PC-9 (cell line): ENCODE measurements at places on chromosomes 5 and 9. TPM values are rescaled to one million over a fixed set of nuclear protein-coding genes. Genes with fewer than 3 reads are reported as not detected.

- DNase-seq = no peak
Observed at GRCh38 chr5:14521748-14522147, 59.8 kb upstream of the OTULINL start.

- no peak for DNase-seq
Observed at GRCh38 chr5:180128671-180129261, 57.2 kb upstream of the RNF130 start.

GRCh38 chr9:136181784-136182419, 23.0 kb downstream of the LHX3 start:
- no peak for DNase-seq

Gene GLIPR2
- 3.9 and 7.7 TPM in 2 replicates for total RNA-seq

DNA sequence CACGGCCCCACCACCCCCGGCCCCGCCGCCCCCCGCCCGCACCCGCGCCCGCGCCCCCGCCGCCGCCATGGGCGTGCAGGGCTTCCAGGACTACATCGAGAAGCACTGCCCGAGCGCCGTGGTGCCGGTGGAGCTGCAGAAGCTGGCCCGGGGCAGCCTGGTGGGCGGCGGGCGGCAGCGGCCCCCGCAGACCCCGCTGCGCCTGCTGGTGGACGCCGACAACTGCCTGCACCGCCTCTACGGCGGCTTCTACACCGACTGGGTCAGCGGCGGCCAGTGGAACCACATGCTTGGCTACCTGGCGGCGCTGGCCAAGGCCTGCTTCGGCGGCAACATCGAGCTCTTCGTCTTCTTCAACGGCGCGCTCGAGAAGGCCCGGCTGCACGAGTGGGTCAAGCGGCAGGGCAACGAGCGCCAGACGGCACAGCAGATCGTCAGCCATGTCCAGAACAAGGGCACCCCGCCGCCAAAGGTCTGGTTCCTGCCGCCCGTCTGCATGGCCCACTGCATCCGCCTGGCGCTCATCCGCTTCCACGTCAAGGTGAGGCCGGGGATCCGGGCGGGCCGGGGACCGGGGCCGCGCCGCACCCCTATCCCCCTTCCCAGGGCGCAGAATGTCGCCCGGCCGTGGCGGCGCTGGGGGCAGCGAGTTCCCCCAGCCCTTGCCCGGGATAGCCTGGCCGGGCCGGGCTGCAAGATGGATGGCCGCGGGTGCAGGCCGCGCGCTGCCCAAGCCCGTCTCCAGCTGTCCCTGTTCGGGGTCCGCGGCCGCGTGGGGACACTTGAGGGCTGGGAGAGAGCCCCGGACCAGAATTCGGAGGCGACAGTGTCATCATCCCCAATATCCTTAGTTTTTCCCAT, 594 bp downstream of the FAM120A start:
- DNase-seq = peak; percentile 55

Gene KCTD16
- total RNA-seq = 0.28 and 0.33 TPM in 2 replicates

DNA sequence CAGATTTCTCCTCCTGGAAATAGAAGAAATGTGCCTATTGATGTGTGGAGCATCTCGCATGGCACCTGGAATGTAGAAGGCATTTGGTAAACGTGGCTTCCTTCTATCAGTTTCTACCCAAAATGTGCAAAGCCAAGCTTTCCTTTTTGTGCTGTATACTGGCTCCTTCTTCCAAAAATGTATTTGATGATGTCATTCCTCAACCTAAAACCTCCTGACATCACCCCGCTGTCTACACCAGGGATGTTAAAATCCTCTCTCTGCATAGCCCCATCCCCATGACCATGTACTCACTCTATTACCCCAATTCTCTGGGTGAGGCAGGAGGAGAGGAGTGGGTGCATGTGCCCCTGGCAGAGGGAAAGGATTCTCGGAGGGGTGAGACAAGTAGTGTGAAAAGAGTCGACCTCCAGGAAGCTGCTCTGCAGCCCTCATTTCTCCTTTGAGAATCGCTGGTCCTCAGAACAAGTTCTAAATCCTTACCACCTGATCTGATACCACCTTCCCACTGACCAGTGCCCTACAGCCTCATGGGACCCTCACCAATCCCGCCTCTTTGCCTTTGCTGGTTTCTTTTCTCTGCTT, 11.7 kb upstream of the MED10 start:
- no peak for DNase-seq

DNA sequence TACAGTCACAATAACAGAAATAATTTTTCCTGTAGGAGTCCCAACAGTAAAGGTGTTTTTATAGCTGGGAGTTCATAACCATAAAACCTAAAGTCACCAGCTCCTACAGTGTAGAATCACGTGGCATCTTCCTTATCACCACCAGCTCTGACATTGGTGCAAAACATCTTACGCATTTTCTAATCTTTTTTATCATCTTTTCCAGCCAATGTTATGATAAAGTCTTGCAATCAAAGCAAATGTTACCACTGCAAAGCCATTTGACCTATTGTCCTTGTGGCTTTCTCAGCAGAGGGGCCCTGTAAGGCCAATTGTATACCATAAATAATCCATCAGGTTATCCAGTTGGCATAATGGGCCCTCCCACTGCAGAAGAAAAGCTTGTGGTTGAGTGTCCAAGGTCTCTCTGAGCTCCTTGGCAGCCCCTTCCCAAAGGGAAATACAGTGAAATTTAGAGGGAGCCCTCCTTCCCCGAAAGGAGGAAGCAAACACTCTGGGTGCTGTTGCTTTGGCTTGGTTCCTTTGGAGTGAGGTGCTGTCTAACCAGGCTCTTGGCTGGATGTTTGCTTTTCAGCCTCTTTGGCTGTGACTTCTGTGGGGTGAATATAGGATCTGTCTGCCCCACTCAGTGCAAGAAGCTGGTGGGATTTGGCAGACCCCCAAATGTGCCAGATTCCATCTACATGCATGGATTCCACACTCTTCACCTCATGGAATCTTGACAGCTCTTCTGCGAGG, 29.3 kb upstream of the CPEB4 start:
- DNase-seq = no peak

DNA sequence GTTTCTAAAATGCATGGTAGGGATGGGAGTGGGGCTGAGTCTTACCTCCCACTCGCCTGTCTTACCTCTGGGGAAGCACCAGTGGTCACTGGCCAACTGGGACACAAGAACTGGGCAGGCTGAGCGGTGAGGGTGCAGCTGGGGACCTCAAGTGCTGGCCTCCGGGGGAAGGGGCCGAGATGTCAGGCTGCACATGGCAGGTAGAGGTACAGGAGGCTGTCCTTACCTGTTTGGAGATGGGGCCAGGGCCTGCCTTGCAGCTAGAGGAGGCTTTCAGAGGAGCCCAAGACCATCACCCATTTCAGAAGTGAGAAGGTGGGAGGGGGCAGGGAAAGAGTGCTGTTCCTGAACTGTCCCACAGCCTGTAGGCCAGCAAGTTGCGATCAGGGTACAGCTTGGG, 14.2 kb downstream of the PSAT1 start:
- DNase-seq = no peak

Gene ISL1
- not detected in 2 replicates for total RNA-seq

DNA sequence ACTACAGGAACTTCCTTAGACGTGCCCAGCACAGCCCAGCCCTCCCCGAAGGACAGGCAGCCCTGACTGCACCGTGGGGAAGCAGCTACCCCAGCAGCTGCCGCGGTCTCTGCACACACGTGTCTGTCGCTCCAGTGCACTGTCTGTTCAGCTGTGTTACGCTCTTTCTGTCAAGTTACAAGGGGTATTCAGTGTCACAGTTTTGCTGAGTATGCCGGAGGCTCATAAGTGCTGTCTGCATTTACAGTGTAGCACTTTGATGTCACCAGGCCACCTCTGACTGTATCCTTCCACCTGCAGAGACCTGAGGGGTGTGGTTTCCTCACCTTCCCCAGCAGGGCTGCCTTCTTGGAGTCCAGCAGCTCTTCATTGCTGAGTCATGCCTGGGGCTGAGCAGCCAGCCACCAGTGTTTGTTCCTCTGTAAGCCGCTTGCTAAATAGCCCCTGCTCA, 126.8 kb downstream of the EHMT1 start:
- DNase-seq = peak; percentile 76

DNA sequence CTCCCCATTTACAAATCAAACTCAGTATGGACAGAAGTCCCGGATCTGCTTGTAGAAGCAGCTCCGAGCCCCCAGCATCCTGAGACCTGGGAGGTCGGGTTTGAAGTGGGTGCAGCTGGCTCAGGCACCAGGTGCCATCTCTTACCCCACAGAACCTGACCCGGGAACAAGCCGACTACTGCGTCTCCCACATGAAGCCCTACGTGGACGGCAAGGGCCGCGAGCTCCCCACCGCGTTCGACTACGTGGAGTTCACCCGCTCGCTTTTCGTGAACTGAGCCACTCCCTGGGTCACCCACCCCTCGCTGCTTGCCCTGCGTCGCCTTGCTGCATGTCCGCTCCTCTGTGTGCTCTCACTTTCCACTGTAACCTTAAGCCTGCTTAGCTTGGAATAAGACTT, 23.6 kb downstream of the DYNC2I2 start:
- no peak for DNase-seq

DNA sequence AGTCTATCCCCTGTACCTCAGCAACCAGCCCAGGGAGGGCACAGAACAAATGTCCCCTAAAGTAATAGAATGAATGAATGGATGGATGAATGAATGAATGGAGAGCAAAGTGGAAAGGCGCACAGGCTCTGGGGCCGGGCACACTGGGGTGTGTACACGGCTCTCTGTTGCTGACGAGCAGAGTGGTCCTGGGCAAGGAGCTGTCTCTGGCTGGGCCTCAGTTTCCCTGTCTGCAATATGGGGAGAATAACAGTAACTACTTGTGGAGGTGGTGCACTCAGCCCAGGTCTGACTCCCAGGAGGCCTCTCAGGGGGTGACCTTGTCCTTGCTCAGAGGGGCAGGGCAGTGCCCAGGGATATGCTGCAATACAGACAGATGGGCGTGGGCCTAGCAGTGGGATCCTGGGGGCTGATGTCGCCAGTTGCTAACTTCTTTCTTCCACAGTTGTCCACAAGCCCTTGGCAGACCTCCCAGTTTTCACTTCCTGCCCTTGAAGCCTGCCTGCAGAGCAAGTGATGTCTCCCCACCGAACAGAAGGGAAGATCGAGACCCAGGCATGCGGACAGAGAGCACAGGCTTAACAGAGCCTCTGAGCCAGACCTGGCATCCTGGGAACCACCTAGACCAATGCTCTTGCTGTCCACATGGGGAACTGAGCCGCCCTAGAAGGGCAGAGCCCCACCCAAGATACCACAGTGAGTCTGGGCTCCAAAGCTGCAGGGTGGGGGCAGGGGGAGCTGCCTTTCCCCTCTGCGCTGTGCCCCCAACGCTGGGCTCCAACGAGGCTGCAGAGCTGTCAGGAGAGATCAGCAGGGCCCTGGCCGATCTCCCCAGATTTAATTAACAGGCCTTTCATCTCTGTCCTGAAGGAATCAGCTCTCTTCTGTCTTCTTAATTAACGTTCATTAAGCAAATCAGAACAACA, 13.6 kb upstream of the LAMC3 start:
- peak; percentile 43 for DNase-seq

DNA sequence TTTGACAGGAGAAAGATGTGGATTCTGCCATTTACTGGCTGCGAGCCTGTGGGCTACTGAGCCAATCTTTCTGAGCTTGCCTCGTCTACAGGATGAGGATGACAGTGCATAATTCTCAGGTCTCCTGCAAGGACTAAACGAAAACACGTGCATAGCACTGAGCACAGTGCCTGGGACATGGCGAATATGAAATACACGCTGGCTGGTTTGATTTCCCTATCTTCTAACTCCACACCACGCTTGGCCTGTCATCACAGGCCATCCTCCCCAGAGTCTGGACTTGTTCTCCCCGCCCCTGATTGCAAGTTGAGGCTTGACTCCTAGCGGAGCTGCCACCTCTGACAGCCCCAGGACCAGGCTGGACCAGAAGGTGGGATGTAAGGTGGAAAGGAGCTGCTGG, 37.9 kb downstream of the ARPC5L start:
- DNase-seq = no peak

GRCh38 chr5:149372932-149373331, 6.2 kb downstream of the IL17B start:
- no peak for DNase-seq

GRCh38 chr9:71690063-71690688, 78.1 kb downstream of the CEMIP2 start:
- no peak for DNase-seq

- no peak for DNase-seq
Observed at GRCh38 chr5:73284220-73284795, 111.3 kb downstream of the TMEM174 start.

Gene ANKRD34B
- total RNA-seq = 0.15 and 0.26 TPM in 2 replicates

Gene PTTG1
- total RNA-seq = 262 and 272 TPM in 2 replicates

Gene SOX30
- 0.11 TPM in 1 of 2 replicates, not detected in the other for total RNA-seq

Gene DMXL1
- 19.7 and 27.3 TPM in 2 replicates for total RNA-seq

DNA sequence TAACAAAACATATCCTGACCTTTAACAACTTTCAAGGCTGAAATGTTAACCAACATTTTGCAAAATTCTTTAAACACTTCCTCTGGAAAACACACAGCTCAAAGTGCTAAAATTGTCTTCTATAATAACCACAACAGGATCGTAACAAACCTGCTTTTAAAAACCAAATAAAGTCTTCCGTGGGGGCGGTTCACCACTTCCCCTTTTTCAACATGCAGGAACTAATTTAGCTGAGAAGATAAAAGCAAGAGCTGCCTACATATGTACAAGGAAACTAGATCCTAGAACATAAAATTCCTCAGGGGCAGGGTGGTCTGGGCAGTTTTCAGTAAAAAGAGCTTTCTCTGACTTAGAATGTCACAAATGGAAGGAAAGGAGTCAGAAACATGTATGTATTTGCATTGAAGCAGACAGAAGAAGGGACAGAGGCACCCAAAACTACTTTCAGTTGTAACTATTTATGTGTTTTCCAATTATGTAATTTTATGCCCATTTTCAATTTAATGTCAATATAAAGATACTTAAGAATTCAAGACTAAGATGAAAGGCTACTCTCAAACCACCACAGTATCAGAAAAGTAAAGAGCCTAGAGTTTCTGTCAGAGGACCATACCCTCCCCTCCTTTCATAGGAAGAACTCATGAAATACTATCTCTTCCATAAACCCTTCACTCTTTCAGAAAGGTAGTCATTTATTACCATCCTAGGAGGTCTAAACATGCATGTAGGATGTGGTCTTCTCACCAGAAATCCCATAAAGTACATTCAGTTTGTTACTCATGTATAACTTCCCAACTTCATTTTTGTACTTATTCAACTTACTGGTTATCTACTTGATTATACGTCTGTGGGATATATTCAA, 185.9 kb upstream of the RASA1 start:
- DNase-seq = no peak

Gene FCN2
- total RNA-seq = not detected in 2 replicates

Gene NFIL3
- total RNA-seq = 8.5 and 9.3 TPM in 2 replicates

Gene IL13
- total RNA-seq = not detected in 2 replicates

Gene TTC33
- 29.4 and 30.2 TPM in 2 replicates for total RNA-seq

GRCh38 chr9:99867536-99867935, 38.9 kb upstream of the STX17 start:
- peak; percentile 55 for DNase-seq

DNA sequence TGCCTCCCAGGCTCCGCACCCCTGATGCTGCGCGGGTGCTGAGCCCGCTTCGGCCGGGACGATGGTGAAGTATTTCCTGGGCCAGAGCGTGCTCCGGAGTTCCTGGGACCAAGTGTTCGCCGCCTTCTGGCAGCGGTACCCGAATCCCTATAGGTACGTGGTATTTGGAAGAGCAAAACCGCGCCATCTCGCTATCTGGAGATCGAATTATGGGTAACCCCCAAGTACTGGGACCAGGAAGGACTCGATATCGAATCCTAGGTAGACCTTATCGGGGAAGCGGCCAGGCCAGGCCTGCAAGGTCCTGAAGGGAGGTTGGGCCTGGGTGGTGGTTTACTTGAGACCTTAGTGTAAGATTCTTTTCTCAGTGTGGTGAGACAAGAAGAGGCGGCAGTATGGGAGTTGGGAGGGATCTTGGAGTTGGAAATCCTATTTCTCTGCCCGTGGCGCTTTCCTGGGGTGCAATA, 359 bp downstream of the PRELID1 start:
- DNase-seq = no peak

GRCh38 chr9:127921557-127922120, 4.8 kb upstream of the ST6GALNAC4 start:
- no peak for DNase-seq

Gene OSMR
- 45.3 and 65.4 TPM in 2 replicates for total RNA-seq
